ENCODE measurements at places on chromosomes 16 and 17.
A peak's percentile ranks its signal among the peaks of the same experiment; 100 is the strongest.

DNA sequence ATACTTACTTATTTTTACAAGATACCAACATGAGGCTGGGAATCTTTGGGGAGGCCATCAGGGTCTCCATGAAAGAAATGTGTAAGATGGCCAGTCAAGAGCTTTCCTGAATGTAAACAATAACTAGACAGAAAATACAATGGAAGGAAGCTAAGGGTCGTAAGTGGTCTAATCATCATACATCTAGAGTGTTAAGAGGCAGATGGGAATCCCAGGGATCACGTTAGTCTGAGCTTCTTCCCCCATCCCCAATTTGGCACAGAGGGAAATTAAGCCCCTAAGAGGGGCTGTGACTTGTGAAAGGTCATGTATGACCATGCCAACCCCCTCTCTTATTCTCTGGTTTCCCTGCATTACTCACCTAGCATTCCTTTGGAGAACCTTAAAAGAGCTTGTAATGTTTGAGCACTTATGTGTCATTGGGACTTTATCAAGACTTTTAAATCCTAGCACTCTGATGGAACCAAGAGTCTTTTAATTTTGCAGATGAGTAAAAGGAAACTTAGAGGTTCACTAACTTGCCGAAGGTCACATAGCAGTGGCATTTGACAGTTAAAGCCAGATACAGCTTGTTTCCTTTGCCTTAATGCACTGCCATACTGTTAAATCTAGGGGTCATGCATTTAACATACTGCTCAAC is 46.1 kb downstream of the DCUN1D3 start:
- DNase-seq = no peak

DNA sequence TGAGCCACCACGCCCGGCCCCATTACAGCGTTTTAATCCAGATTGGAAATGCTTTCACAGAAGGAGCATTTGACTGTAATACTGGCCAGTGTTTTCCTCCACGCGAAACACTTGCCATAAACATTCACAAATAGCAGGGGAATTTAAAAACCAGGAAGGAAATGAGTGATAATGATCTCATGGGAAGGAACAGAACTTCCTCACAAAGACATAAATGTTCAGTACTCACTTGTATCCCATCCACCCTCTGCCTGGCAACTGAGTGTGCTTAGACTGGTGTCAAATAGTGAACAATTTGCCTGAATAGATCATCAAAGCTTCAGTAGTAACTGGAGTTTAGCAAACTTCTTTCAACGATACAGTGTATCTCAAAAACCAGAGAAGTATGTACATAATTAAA is 54.1 kb downstream of the PSMD12 start:
- DNase-seq = no peak

- DNase-seq = no peak
Measured at GRCh38 chr17:58121925-58122324, 26.3 kb upstream of the OR4D1 start.

GRCh38 chr17:17088086-17088485 is 45.8 kb downstream of the MPRIP start:
- no peak for DNase-seq

GRCh38 chr17:13513039-13513405 is 88.7 kb downstream of the HS3ST3A1 start:
- no peak for DNase-seq

DNA sequence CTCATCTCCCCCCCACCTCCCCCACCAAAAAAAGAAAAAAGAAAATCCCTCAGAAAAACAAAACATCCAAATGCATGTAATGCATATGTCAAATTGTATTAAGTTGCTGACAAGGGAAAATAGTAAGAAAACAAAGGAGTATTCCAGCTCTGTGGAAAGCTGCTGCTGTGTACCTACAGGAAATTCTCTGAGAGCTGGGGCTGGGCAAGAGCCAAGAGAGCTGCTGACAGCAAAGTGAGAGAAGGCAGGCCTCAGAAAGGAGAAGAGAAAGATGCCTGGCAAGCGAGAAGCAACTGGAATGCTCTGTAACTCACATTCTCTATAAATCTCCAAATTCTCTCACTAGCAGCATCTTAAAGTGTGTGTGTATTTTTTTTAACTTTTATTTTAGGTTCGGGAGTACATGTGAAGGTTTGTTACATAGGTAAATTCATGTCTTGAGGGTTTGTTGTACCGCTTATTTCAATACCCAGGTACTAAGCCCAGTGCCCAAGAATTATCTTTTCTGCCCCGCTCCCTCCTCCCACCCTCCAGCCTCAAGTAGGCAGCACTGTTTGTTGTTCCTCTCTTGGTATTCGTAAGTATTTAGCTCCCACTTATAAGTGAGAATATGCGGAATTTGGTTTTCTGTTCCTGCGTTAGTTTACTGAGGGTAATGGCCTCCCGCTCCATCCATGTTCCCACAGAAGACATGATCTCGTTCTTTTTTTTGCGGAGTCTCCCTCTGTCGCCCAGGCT is 24.4 kb downstream of the CNTROB start:
- DNase-seq = no peak

- peak; percentile 78 for DNase-seq
Measured at GRCh38 chr17:43907998-43908721, 824 bp upstream of the MPP2 start.

DNA sequence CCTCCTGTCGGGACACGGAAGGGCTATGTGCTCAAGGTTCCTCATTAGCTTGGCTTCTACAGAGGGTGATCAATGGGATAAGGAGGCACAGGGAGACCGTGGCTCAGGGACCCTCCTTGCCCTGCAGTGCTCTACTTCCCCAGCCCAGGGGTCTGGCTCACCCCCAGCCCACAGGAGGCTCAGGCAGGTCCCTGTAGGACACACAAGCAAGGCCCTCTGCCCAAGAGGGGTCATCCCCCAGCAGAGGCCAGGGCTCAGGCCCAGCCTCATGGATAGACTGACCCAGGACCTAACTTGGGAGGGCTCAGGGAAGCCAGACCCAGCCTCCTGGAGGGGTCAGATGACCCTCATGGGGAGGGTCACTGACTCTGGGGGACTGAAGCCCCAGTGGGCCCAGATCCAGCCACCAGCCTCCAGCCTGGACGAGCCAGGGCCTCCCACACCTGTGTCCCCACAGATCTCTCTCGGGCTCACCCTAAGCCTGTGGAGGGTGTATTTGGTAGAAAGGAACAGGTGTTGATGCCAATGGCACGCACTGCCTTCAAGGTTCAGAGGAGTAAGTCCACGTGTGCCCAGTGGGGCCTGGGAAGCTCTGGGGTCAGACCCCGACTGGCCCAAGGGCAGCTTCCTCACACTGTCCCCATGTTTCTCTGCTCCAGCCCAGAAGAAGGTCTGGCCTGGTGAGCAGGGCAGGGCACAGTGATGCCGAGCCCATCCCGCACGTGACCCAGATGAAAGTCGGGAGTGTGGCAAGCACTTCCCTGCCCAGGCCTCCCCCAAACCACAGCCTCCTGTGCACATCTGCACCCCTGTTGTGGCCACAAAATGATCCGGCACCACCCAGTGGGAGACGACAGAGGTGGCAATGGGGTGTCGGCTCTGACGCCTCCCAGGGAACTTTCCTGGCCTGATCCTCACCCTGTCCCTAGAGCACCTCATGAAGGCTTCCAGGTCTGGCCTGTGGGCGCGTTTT is 10.9 kb upstream of the KRTAP17-1 start:
- no peak for DNase-seq

- DNase-seq = no peak
Measured at GRCh38 chr17:79406316-79406715, 204.5 kb downstream of the RBFOX3 start.

- DNase-seq = peak; percentile 13
Measured at GRCh38 chr17:33390479-33391176, 97.5 kb upstream of the ASIC2 start.

DNA sequence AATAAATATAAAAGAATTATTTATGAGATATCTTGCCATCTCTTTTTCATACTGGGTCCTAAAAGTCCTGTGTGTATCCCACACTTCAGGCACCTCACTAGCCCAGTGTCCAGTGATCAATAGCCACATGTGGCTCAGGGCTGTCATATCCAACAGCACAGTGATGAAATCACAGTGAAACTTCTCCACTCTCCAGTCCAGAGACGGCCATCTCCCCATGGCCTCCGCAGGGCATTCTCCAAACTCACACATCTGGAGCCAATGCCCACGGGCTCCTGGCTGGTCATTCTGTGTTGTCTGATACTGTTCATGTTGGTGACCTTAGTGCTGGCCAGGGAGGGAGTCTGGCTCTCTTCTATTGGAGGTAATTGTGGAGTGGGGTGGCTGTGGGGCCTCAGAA is 125.2 kb upstream of the SDK2 start:
- no peak for DNase-seq

- DNase-seq = no peak
Measured at GRCh38 chr17:48503747-48504146, 27.1 kb downstream of the HOXB1 start.

GRCh38 chr16:54062361-54063278 is 224.0 kb downstream of the IRX3 start:
- DNase-seq = no peak

DNA sequence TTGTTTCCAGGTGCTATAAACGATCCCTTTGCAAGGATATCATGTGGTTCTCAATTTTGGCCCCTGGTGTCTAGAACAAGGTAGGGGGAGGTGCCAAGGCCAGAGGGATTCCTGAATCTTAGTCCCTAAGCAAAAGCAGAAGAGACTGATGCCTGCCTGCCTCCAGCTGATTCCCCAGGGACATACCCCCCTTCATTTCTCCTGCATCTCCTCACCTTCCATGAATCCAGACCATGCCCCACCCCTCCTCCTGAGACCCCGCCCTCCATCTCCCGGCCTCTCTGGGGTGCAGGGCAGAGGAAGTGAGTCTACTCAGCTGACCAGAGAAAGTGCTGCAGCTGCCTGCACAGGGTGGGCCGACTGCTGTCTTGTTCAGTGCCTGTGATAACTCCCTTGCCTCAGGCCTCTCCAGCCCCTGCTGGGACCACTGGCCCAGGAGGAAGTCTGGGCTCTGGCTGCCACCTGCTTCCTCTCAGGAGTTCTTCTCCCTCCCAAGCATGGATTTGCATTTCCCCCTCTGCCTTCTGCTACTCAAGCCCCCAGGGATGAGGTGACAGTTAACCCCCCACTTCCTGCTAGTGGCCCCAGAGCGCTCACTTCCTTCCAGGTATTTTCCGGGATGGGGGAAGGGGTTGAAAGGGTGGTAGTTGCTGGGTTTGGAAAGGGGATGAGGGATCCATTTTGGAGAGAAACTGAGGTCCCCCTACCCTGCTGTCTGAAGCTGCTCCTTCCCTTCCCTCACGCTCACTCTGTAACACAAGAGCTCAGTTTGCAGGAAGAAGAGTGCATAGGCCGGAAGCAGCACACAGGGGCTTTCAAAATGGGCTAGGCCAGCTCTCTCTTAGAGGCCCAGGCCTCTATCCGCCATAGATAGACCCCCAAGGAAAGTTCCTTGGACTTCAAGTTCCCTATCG is 10.5 kb upstream of the TSPOAP1 start:
- no peak for DNase-seq

- DNase-seq = peak; percentile 59
Measured at GRCh38 chr17:56973520-56973919, 4.4 kb upstream of the SCPEP1 start.

GRCh38 chr17:35390663-35391062 is 17.2 kb upstream of the SLFN11 start:
- DNase-seq = no peak

- no peak for DNase-seq
Measured at GRCh38 chr16:12664164-12664733, 139.4 kb downstream of the CPPED1 start.

All from adrenal gland (tissue), 19 donors.